ENCODE measurements at places on chromosomes 11 and 22.
A peak's percentile ranks its signal among the peaks of the same experiment; 100 is the strongest.

- no peak for DNase-seq
These were observed 728.2 kb upstream of the ANO5 start for GRCh38 chr11:21464601-21465193.

GRCh38 chr11:26323837-26324236 is 8.1 kb upstream of the ANO3 start:
- no peak for DNase-seq

DNA sequence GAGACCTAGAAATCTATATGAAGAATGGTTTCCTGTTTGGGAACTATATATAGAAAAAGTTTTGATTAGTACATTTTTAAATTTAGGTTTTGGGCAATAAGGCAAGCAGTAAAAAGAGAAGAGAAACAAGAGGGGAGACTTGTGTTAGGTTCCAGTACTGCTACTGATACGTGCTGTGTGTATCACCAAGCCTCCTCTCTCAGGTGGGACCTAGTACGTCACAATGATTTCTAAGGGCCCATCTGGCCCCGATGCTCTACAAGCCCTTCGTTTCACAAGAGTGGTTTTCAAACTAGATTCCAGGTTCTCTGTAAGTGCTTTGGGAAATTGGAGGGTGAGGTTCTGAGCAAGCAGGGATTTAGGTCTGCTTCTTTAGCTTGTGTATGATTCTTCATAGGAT is 39.2 kb downstream of the USP35 start:
- no peak for DNase-seq

DNA sequence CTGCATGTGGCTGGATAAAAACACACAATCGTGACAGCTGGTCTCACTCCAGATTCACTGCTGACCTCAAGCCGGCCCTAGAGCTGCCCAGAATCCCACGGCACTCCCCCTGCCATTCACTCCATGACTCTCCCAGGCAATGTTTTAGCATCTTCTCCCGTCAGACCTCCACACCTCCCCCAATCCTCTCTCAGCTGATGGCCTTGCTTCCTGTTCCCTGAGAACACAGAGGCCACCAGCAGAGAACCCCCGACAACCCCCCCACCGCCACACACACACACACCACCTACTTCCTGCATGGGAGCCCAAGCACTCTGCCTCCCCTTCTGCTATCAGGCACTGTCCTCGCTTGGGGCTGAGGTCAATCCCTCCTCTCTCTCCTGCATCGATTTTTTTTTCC is 9.3 kb downstream of the TNKS1BP1 start:
- DNase-seq = no peak

- DNase-seq = no peak
These were observed 25.6 kb upstream of the OSBP start for GRCh38 chr11:59641156-59641555.

- no peak for DNase-seq
These were observed 7.5 kb downstream of the CRYBB1 start for GRCh38 chr22:26610072-26610958.

- DNase-seq = no peak
These were observed 1.6 kb upstream of the SLC17A6 start for GRCh38 chr11:22336587-22336986.

DNA sequence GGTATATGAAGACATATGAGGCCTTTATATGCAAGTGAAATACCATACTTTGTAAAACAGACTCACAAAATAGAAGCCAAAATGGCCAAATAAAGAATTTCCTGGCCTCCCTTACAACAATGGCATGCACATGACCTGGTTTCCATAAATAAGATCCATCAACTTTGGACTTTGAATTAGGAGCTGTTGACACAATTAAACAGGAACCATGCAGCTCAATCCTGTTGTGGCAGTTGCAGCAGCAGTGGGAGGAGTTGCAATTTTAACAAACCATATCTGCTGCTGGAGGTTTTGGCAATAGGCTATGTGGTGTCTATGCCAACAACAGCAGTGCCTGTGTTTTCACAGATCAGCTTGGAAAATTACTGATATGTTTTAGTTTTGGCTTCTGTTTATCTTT is 818.6 kb downstream of the FAM181B start:
- DNase-seq = no peak

DNA sequence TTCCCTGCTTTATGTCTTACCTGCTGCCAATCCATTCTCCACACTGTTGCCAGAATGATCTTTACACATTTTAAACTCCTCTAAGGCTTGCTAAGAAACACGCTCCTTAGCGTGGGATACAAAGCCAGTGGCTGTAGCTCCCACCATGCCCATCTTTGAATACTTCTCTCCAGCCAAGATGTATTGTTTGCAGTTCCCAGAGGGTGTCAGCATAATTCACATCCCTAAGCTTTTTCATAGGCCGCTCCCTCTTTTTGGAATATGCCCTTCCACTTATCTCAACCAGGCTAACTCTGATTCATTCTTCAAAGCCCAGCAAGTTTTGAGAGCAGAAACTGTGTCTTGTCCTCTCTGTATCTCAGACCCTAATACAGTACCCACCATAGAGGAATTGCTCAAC is 8.1 kb upstream of the UPK2 start:
- no peak for DNase-seq

DNA sequence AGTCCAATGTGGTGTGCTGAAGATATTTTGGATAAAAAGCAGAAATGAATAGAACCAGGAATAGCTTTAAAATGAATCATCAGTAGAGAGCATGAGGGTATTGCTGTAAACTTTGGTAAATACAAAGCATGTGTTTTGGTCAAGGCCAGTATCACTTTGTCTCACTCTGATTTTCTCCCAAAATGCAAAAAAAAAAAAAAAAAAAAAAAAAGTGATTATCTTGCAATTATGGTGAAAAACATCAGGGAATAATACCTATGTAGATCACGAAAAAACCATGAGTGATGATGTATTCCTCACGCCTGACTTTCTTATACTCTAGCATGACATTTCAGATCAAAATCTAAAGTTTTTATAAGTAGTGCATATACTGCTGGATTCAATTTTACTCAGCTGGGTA is 897.9 kb upstream of the FAT3 start:
- no peak for DNase-seq

DNA sequence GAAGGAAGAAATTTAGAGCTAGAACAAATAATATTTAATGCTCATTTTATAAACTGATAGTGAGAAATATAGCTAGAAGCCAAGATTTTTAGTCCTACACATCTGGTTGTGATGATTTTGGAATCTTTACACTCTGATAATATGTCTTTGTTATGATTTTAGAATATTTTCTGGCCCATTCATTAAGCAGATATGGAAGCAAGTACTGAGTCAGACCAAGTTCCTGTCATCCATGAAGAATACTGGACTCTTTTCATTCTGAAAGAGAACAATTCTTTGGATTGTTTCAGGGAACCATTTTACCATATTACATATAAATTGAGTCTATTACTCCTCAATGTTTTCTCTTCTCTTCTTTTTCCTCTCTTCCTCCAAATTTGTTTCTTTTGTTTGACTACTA is 227.4 kb downstream of the TMEM135 start:
- no peak for DNase-seq

GRCh38 chr22:46351131-46351735 is 15.7 kb downstream of the TRMU start:
- no peak for DNase-seq

DNA sequence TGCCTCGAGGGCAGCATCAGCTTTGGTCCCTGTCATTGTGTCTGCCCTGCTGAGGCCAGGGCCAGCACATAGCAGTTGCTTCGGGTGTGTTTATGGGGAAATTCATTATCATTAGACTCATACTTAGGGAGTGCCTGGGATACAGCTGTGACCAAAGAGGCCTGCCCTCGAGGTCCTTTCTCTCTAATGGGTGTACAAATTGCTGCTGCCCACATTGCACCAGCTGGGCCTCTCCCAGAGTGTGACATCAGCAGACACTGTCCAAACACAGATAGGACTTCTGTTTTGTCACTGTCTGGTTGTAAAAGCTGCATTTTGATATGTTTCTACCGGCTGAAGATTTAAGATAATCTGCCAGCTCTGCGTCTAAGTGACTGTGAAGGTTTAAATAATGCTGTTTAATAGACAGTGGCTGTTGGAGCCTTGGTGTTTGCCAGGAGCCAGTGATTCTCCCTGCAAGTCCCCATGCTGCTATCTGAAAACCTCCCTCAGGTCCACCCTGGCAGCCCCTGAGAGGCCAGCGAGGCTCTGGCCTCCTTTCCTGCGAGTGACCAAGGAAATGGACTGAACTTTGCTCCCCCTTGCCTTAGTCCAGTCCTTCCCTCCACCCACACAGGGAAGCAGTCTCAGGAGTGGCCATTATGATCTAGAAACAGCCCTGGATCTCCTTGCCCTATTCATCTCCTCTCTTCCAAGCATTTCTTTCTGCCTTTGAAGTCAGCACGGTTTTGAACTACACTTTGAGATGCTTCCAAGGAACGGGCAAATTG is 505.2 kb downstream of the TBC1D22A start:
- no peak for DNase-seq

DNA sequence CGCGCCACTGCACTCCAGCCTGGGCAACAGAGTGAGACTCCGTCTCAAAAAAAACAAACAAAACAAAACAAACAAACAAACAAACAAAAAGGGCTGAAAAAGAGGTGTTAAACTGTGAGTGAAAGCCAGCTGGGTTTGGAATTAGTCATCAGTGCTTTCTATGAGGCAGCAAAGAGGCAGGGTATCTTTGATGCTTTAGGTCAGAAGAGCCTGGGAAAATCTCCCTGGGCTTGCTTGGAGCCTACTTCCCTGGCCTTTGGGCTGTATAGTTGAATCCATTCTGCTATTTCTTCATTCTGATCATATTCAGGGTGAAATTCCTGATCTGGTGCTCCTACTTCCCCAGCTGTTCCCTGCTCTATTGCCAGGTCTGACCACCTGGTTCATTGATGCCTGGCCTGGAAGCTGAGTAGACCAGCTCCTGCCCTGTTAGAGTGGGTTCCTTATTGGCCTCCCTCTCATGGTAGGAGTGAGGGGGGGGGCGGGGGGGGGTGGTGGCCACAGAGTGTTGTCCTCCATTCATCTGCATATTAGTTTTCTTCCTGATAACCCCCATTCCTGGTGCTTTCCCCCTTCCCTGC is 65.6 kb downstream of the INSC start:
- no peak for DNase-seq

- DNase-seq = no peak
These were observed 65.6 kb upstream of the OR5AK2 start for GRCh38 chr11:56923116-56923515.

DNA sequence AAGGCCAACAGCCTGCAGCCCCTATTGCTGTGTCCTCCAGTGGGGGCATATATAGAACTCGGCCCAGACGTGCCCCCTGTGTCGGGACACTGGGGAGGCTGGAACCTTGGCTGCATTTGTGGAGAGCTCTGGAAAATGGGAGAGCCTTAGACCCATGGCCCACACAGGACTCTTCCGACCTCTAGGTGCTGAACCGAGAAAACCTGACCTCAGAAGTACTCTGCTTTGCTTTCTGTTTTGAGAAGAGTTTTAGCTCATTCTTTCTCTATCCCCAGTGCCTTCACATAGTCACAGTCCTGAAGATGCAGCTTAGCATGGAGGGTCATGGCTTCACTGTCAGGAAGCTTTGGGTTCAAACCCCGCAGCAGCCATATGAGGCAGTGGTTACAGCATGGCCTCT is 271.8 kb upstream of the B3GAT1 start:
- no peak for DNase-seq

- no peak for DNase-seq
These were observed 1046.9 kb downstream of the BRD1 start for GRCh38 chr22:48780597-48781277.

GRCh38 chr11:18533365-18533764 is 6.6 kb upstream of the TSG101 start:
- DNase-seq = no peak

DNA sequence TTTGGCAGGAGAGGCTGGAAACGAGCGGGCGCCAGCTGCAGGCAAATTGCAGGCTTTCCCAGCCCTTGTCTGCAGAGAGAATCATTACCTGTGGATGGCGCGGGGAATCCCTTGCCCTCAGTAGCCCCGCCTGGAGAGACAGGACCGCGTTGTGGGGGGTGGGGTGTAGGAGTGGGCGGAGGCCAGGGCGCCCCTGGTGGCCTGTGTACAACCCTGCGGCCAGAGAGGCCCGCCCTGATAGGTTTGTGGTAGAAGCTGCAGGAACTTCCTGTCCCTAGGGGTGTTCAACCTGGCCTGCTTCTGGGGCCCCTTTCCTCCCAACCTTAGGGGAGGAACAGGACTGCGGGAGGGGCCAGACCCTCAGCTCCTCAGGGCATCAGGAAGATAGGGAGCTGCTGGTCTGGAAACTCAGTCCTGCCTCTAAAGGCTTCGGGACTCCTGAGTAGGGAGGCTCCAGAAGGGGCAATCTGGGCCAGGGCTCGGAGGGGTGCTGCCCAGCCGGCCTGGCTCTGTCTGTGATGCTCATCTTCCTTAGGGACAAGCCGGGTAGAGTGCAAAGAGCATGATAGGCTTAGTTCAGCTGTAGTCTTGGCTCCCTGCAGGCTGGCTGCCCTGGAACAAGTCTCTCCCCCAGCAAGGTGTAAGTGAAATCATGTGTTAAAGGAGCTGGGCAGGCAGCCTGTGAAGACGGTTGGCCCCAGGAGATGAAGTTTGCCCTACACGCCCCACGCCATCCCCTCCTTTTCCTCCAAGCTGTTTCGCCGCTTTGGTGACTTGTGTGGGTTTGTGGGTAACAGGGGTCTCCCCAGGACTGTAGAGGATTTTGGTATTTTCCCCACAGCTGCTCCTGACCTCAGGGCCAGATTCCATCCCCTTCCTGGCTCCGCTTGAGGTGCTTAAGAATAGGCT is 24.1 kb upstream of the SUSD2 start:
- DNase-seq = peak; percentile 39

- no peak for DNase-seq
These were observed 229.0 kb upstream of the ZC3H12C start for GRCh38 chr11:109864151-109864661.

DNA sequence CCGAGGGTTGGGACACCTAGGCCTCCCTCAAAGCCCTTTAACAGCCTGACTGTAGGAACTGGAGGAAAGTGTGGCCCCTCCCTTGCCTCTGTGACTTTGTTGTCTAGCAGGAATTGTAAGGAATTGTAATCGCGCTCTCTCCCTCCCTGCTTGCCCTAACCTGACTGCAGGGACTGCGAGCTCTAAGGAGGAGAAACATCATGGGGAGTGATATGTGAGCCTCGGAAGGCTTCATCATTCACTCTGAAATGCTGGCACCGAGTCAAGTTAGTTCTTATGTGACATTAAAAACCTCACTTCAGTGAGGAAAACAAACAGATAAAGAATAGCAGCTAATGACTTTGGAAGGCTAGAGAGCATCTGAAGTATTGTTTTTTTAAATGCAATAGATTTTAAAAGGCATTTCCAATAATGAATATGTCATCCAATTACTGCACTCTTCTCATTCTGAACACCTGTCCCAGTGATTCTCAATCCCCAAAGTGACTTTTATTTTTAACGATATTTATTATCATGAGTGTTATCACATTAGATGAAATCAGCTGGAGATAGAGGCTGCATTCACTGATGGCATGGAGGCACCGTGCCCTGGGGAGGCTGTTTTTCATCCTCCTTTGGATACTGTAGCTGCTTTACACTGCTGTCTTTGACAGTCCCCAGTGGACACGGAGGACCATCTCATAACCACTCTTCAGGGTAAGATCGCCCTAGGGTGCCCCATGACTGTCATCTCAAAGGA is 58.5 kb upstream of the NTM start:
- DNase-seq = peak; percentile 25

DNA sequence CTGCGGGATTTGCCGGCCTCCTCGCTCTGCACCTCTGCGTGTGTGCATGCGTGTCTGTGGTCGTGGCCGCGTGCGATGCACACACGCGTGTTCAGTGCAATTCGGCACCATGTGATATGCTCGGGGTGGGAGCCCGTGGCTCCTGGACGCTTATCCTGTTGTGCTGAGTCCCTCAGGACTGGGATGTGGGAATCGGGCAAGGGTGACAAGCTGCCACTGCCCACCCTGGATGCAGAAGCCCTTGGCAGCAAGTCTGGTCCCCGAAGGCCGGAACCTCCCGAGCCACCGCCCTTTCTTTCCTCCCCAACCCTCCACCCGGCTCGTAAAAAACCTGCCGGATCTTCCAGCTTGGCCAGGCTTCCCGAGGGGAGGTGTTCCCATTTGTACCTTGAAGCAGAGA is 128.2 kb downstream of the PHF21B start:
- no peak for DNase-seq

Measured in NCI-H774 (cell line).